ENCODE measurements at places on chromosomes 4 and X.

- DNase-seq: no peak
Observed at GRCh38 chr4:113497154-113497884, 264.2 kb downstream of the CAMK2D start.

DNA sequence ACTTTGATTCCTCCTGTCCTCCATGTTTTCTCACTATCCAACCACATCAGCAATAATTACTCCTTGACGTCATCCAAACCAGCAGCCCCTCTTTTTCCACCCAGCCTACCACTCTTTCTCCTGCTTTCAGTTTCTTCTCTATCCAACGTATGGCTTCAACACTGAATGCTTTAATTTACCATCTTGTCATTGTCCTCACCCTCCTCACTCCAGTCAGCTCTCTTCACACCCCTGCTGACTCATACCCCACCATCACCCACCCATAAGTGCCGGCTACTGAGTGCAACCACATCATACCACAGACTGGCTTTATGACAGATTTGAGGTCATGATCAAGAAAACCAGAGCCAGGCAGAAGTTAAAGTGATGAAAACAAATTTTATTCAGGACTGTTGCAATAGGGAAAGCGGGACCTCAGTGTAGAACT, 9.8 kb upstream of the ANXA5 start:
- DNase-seq: no peak

GRCh38 chr4:33072298-33073089, 2352.3 kb downstream of the PCDH7 start:
- DNase-seq: no peak

DNA sequence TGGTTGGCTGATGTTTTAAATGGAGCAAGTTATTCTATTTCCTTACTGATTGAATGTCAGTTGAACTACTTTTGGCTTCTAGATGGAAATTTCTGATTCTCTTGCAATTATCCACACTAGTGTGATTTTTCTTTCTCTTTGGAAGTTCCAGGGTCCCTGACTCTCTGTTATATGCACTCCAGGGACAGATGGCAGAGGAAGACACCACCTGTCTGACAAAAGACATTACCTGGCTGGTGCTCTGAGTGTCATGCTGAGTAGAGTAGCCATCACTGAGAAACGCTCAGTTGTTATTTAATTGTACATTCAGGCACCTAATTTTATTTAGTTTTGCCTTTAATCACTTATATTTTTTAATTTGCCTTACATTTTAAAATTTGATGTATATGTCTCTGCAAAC, 105.4 kb upstream of the TLL1 start:
- no peak for DNase-seq

- peak; percentile 4 for DNase-seq
Observed at GRCh38 chr4:189200353-189200752, 740.3 kb upstream of the FRG1 start.

DNA sequence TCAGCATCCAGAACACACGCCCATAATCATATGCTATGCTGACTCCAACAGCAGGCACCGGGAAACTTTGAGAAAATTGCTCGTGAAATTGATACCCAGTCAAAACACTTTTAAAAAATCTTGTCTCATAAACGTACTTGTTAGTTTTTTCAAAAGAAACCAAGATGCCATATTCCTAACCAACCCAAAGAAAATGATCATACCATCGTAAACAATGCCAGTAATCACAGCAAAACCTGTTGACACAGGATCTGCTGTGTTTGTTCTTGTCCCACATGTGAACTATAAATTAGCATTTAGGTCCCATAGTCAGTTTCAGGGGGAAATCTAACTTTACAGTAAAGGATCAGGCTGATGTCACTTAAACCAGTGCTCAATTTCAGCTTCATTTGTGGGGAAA, 23.0 kb downstream of the PRSS12 start:
- DNase-seq: no peak

Measured in NCI-H1092 treated with DMSO at 0.1 percent for 48 hours (cell line).